ENCODE measurements at places on chromosomes 16 and 17.

GRCh38 chr17:57349541-57350247, 93.4 kb downstream of the MSI2 start:
- no peak for DNase-seq

DNA sequence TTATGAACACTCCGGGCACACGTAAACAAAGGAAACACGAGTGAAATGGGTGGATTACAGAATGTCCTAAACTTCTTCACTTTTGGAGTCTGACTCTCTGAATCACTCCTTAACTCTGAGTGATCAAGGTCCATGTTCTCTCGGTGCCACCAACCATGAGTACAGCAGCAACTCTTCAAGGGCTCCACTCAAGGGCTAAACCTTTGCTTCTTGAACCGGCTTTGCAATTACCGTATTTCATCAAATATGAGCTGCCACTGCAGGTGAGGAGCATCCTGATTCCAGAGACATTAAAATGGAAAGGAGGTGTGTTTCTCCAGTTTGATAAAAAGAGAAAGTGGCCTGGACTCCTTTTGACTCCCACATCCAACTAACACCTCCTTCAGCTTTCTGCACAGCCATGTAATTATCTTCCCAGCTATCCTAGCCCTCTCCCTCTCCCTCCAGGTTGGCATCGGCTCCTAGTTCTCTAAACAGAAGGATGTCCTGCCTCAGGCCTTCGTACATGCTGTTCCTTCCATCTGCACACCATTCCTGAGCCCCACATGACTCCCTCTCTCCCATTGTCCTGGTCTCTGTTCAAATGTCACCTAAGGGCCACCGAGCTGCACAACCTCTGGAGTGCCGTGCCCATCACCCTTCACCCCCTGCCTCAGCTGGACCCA, 61.4 kb downstream of the ZDHHC7 start:
- DNase-seq = no peak

DNA sequence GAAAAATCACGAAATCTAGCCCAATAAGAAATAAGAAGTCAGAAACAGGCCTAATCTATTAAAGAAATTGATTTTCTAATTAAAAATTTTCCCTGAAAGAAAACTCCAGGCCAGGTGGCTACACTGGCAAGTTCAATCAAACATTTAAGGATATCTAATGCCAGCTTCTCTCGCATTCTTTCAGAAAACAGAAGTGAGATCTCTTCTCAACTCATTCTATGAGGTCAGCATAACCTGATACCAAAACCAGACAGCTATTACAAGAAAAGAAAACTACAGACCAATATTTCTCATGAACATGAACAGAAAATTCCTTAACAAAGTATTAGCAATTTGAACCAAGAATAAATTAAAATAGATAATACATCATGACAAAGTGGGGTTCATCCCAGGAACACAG, 52.4 kb downstream of the AXIN2 start:
- no peak for DNase-seq

- DNase-seq = no peak
Measured at GRCh38 chr16:9434659-9435058, 343.2 kb downstream of the HAPSTR1 start.

- DNase-seq = no peak
Measured at GRCh38 chr16:23587726-23588125, 8.4 kb downstream of the NDUFAB1 start.

Data from vagina (tissue), 2 donors.